ENCODE measurements at places on chromosomes 3 and 15.

DNA sequence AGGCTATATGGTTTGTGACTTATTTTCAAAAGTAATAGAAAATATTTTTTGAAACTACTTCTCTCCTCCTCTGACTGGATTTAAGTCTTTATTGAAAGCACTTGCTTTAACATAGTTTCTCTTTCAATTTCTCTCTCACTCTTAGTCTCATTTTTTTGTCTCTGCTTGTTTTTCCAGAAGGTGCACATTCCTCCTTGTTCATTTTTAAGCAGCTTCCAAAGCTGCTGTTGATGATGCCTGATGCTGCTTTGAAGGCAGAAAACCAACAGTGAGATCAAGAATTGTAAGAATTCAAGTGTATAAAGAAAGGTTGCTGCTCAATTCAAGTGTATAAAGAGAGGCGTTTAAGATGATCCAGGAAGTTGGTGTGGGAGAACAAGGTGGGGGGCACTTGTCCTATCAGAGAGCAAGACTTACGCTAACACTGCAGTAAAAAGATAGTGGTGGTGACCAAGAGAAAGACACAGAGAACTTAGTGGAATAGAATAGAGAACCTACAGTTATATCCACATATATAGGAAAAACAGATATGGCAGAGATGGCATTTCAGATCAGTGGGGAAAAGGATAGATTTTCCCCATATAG lies 12.1 kb downstream of the NR2C2 start:
- no peak for DNase-seq

- DNase-seq: no peak
These were observed 90.7 kb downstream of the HHLA2 start for GRCh38 chr3:108387063-108387462.

DNA sequence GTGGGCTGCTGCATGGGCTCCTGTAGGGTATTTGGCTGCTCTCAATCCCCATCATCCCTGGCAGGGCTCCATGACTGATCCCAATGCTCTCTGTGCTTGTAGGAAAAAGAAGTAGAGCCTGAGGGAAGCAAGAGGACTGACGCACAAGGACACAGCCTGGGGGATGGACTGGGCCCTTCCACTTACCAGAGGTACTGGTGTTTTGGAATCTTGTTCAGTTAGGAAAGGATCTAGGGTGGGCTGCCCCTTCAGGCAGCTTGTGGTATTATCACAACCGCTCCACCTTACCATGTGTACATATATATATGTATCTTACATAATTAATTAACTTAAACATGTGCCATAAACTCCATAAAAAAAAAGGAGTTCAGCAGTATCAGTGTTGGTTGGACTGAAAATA lies 1.3 kb downstream of the SLC28A2 start:
- peak; percentile 31 for DNase-seq

GRCh38 chr3:27575499-27575898 lies 91.3 kb upstream of the SLC4A7 start:
- DNase-seq: no peak

DNA sequence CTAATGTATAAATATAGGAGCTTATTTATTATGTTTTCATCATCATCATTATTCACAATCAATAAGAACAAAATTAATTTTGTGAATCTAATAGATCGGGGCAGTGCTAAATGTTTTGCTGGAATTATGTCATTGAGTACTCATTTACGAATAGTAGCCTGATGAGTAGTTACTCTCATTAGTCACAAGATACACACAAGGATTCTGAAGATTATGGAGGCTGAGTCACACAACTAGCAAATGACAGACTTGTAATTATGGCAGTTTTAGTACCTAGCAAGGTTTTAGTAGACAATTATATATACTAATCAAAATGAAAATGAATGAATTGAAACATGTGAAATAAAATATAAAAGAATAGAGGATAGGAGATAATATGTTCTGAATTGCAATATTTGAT lies 954.2 kb downstream of the CADM2 start:
- DNase-seq: no peak

GRCh38 chr3:141308588-141309218 lies 59.6 kb upstream of the ZBTB38 start:
- peak; percentile 55 for DNase-seq
